Epithelial cell of proximal tubule (primary cell): ENCODE measurements at places on chromosomes 1 and 21.

DNA sequence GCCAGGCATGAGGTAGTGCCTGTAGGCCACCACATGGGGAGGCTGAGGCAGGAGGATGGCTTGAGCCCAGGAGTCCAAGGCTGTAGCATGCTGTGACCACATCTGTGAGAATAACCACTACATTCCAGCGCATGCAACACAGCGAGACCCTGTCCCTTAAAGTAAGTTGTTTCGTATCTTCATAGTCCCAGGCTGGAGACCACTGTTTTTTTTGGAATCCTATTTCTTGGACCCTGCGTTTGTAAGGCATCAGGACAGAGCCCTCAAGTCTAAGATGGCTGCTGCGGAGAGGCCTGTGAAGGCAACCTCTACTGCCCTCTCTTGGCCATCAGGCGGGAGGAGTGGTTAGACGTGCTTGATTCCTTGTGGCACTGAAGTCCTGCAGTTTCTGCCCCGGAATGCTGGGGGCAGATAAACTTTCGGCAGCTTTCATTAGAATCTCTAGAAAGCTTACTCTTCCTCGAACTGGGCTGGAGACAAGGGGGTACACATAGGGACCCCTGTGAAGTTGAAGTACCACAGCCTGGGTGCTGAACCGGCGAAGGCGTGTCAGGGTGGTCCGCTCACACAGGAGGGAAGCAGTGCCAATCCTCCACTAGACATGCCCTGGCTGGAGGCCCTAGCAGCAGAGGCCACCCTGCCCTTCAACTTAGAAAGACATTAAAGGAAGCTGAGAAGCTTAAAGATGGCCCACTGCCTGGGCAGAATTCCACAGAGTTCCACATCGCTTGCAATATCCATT lies 36.6 kb downstream of the RABIF start:
- no peak for DNase-seq

DNA sequence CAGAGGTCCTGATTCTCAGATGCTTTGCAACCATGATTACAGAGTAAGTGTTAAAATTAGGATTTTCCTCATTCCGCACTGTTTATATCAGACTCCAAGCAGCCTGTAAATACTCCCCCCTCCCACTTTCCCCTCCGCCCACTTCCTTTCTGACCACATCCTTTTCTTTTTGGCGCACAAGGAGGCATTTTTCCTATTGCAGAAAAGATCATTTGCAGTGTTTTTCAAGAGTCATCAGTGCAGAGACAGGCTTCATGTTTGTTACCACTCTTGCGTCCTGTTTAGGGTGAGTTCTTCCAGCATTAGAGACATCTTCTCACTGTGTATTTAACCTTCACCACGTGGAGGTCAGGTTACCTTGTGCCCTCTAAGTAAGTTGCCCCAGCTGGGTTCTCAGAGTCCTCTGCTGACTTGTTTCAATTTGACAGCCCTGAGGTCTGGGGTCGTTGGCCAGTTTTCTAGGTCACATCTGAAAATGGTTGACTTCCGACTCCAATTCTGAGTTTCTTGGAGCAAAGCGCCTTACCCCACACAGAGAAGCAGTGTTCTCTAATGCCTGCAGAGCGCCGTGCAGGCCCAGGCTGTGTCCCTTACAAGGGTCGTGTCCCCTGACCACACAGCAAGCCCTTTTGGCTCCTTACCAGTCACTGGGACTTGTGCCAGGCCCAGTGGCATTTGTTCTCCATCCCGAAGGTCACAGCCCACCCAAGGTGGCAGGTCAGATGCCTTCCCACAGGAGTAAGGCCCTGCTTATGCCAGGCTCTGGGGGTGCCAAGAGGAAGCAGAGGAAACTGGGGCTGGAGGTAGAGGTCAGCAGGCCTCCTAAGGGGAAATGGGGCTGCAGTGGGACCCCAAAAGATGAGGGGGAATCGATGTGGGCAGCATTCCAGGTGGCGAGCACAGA lies 85.6 kb downstream of the FAM78B start:
- DNase-seq = no peak

DNA sequence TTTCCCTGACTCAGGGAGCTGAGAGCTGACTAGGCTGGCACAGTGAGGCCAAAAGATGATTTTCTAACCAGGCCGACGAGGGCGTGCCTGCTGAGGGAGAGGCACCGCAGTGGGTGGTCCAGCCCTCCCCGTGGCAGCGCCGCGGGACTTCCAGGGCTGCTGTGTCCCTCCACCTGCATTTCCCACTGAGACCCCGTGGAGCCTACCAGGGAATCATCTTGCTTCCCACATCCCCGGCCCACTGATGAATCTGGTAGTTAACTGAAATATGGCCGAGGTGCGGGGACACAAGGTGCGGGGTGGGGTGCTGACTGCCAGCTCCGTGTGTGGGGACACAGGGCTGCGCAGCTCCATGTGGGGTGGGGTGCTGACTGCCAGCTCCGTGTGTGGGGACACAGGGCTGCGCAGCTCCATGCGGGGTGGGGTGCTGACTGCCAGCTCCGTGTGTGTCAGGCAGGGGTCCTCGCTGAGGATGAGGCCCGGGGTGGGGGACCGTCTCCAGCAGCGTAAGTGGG lies 10.4 kb downstream of the WRAP73 start:
- DNase-seq = no peak

- no peak for DNase-seq
Observed at GRCh38 chr1:222329493-222330045, 218.3 kb downstream of the HHIPL2 start.

DNA sequence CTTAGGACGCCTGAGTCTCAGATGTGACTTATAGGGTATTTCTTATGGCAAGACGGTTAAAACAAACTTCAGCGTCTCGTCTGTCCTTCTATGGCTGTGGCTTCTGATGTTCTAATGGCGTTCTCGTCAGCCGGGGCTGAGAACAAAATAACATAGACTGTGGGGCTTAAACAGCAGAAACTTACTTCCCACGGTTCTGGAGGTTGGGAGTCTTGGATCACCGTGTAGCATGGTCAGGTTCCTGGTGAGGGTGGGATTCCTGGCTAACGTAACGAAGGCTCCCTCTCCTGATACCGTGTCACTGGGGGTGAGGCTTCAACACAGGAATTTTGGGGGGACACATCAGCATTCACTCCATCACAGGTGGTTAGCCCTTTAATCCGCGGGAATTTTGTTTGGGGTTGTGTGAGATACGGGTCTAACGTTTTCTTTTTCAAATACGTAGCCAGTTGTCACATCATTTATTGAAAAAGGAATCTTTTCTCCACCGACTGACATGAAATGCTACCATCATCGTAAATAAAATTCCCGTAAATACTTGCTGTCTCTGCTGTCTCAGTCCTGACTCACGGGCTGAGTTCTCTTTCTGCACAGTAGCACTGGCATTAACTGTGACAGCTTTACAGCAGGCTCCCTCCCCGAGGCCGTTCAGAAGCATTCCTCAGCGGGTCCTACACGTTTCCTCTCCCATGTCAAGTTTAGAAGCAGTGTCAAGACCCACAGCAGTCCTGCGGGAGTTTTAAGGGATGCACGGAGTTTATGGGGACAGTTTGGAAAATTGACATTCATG lies 8.1 kb upstream of the POFUT2 start:
- DNase-seq = no peak

DNA sequence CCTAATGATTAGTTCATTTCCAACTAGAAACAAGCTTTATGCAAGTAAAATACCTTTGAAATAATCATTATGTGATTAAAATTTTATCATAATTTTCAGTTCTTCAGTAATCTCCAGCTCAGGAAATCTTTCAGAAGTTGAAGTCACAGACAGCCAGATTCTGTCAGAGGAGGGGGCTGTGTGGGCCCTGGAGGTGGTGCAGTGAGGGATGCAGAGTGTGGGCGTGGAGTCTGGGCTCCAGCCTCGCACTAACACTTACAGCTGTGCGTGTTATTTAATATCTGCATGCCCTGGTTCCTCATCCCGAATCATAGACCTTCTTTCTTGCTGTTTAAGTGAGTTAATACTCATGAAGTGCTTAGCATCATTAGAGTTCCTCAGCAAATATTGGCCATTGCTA lies 23.9 kb downstream of the WDR64 start:
- DNase-seq = no peak

DNA sequence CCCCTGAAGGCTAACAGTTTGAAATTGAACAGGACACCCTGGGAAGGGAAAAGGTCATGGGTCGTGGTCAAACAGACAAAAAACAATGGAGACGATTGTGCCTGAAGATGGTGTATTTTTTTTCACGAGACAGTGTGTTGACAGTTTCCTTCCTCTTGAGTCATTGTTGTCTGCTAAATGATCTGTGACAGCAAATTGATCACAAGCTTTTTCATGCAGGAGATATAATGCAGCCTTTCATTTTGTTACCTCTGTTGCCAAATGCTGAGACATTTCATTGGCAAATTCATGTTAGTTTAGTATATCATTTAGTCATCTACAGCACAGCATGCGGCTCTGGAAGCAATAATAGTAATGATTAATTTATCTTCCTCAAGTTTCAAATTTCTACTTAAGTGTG lies 27.7 kb downstream of the UBE2U start:
- no peak for DNase-seq

DNA sequence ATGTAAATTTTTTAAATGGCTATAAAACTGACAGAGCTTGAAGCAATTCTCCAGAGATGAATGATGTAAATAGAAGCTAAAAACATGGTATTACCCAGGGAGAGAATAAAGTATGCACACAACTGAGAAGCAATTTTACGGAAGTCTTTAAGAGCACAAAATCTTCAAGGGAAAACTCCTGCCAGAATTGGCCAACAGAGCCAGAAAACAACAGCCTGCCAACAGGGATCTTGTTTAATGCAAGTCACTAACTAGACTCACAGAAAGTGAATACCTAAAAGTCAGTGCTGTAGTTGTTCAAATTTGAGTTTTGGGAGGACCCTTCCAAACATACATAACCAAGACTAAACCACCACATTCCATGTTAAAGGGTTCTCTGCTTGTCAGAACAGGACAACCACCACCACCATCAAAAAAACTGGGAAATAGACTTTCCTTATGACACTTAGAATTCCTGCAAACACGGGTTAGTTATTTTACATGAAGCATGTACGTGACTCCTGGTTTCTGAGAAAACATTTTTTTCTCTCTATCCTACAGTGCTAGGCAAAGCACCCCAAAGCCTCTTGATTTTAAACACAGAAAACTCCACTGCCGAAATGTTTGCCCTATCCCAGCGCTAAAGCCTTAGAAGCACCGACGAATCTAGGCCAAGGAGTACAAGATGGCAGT lies 1.6 kb downstream of the EPS15 start:
- no peak for DNase-seq

DNA sequence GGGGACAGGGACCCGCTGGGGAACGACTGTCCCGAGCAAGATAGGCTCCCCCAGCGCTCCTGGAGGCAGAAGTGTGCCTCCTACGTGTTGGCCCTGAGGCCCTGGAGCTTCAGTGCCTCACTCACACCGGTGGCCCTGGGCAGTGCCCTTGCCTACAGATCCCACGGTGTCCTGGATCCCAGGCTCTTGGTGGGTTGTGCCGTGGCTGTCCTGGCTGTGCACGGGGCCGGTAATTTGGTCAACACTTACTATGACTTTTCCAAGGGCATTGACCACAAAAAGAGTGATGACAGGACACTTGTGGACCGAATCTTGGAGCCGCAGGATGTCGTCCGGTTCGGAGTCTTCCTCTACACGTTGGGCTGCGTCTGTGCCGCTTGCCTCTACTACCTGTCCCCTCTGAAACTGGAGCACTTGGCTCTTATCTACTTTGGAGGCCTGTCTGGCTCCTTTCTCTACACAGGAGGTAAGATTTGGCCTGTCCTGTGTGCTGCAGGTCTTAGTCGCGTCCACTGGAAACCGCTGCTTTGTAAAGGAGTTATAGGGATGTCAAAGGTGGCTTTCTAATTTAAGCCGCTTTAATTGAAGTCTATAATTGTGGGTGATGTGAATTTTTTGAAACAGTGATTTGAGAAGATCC lies 717 bp downstream of the UBIAD1 start:
- peak; percentile 4 for DNase-seq

DNA sequence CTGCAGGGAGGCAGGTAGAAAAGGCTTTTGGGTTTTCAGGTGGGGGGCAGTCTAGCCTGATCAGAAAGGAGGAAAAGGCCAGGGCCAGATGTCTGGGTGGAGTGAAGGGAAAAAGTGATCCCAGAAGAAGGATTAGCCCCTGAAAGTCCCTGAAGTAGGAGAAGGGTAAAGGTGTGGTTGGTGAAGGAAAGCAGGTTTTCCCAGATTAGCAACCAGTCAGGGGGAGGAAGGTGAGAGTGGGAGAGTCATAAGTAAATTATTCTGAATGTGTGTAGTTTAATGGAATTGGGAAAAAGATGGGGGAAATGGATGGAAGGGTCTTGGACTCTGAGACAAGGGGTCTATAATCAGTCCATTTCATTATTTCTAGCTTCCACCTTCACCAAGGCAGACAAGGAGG lies 647 bp upstream of the SPRR1A start:
- DNase-seq = no peak

DNA sequence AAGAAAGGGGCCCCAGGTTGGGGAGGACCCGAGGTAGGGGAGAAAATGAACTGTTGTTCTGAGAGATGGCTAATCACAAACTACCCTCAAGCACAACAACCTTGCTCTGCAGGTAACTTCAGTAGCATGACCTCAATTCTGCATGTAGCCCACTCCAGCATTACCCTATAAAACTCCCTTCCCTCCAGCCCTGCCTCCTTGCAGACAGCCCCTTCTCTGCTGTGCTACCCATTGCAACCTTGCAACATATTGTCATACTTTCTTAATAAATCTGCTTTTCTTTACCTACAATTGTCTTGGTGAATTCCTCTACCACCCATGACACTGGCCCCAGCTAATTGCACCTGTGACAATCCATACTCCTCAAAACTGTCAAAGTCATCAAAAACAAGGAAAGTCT lies 428.9 kb downstream of the MATN1 start:
- no peak for DNase-seq

GRCh38 chr1:153342178-153342577 lies 6.5 kb downstream of the PGLYRP4 start:
- DNase-seq = no peak

GRCh38 chr1:244603498-244603897 lies 49.4 kb upstream of the DESI2 start:
- no peak for DNase-seq

- DNase-seq = no peak
Observed at GRCh38 chr1:157956732-157957131, 36.7 kb upstream of the KIRREL1 start.

GRCh38 chr1:86948212-86948611 lies 33.8 kb downstream of the HS2ST1 start:
- DNase-seq = no peak

DNA sequence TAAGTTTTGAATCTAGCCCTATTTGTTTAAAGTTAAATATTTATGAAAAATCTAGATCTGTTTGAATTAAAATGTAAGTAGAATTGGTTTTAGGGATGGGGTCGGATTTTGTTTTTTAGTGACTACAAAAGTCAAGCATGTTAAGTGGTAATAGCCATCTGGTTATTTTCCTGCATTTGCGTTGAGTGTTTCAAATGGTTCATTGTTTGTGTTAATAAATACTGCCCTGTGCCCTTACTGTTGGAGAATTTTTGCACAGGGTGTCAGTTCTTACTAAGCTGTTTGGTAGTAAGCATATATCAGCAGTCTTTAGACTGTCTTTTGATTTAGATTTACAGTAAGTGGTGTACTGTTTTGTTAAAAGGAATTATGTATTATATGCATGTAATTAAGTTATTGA lies 46.1 kb upstream of the TARS2 start:
- DNase-seq = no peak
